NCI-H1436 treated with DMSO at 0.1 percent for 48 hours (cell line): ENCODE measurements at places on chromosomes 1 and 21.

DNA sequence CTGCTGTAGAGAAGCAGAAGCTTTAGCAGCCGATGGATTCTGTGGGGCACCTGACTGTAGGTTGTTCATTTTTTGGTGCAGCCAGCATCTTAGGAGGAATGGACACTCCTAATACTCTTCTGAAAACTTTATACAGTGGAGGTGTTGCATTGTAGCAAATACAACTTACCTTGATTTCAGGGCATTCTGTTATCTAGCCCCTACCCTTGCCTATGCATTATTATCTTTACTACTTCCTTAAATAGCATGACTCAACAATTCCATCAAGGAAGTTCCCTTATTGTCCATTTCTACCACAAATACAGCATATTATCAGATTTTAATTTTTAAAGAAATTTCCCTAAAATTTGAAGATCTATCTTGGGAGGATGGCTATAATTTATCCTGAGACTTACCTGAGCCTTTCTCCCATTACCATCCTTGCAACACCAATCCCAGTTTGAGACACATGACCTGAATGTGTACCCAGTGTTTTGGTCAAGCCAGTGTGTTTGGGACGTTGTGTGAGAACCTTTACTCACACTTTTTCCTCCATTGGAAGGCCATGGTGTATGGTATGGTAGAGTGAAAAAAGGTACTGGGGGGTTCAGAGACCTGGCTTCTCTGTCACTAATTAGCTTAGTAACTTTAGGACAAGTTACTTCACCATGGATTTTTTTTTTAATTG is 9.2 kb downstream of the POU2F1 start:
- DNase-seq: no peak

DNA sequence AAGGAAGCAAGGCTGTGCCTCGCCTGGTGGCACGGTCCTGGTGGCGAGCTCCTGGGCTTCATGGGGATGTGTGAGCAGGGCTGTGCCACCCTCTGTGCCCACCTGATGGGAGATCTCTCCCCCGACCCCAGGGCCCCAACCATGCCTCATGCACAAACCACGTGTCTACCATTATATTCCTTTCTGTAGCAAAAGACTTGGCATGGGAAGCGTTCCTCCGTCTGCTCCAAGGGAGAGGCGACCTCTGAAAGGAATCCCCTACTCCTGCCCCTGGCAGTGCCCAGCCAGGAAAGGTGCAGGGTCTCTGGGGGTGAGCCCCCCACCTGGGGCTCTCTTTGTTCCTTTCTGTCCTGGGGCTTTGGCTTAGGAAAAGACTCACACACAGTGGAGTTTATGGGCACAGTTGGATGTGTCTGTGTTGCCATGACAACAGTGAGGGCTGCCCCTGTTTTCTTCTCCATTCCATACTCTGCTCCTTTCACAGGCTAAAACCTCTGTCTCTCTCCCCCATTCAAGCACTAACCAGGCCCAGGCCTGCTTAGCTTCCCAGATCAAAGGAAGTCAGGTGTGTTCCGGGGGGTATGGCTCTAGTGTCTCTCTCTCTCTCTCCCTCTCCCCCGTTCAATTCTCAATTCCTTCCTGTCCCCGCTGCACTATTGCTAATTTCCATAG is 21.4 kb upstream of the LRRN2 start:
- no peak for DNase-seq

- DNase-seq: peak; percentile 96
Measured at GRCh38 chr1:228464487-228464983, 22.6 kb upstream of the RNF187 start.

- DNase-seq: no peak
Measured at GRCh38 chr1:39205781-39206464, 1.4 kb downstream of the MACF1 start.

DNA sequence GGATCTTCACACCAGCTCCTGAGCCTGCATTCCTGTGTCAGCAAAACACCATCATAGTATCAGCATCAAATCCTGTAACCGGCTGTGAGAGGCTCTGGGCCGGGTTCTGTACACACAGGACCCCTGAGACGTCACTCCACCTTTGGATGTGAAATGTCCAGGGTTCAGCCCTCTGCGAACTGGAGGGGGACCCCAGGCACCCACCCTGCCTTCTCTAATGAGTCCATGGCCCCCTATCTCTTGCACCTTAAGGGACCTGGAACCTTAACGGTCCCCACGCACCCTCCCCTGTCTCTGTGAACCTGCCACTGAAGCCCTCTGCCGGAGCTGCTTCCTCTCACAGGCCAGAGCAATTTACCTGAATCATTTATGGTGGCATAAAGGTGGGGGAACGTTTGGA is 257.8 kb downstream of the NPHP4 start:
- no peak for DNase-seq

DNA sequence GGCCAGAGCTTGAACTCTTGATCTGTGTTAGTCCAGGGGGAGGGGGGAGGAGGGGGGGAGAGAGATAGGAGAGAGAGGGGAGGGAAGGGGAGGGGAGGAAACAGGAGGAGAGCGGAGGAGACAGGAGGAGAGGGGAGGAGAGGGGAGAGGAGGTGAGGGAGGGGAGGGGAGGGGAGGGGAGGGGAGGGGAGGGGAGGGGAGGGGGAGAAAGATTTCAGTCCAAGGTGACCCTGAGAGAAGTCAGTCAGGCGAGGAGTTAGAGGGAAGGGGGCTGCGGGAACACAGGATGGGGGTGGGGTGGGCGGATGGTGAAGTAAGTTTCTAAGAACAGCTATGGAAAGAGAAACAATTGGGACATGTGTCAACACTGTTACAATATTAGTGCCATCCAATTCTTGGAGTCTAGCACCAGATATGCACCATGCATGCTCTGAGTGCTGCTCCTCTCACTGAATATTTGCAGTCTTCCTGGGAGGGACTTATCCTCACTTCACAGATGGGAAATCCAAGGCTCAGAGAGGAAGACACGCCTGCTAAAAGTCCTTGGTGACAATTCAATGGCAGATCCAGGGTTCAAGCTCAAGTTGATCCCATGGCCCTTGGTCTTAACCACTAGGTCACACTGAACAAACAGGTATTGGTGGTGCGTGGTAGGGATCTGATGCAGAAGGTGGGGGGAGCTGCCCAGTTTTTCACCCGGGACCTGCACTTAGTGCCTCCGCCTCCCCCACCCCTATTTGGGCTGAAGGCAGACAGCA is 42.5 kb upstream of the ECE1 start:
- no peak for DNase-seq

- DNase-seq: no peak
Measured at GRCh38 chr1:93433407-93433961, 14.4 kb upstream of the FNBP1L start.

DNA sequence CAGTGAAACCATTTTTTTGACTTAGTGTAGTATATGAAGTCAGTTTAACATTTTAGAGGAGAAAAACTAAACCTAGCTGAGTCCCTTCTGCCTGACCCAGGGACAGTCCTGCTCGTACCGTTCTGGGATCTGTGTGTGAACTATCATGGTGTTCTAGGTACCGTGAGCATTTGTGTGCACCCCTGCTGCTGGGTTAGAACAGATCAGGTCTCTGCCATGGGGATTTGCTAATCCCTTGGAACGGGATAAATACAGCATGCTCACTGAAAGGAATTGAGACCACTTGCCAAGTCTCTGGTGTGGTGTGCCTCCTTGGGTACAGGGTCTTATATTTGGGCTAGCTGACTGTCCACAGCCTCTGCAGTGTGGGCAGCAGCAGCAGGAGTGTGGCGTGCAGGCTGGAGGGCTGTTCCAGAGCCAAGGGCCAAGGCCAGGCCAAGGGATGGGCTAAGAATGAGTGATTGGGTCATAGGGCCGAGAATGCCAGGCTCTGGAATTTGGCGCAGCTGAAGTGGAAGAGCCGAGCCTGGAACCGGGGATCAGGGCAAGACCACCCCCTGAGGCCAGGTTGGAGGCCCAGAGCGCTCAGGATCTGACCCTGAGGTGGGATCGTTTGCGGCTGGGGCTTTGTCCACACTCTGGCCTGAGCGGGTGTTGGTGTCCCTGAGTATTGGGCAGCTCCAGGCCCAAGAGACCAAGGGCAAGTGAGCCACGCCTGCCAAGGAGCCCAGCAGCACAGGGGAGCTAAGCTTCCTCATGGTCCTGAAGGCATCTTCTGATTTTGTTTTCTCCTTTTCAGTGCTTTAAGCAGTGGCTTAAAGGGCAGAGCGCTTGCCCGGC is 66.3 kb downstream of the VPS26C start:
- DNase-seq: no peak

GRCh38 chr1:108556499-108556898 is 3.4 kb upstream of the EEIG2 start:
- no peak for DNase-seq

GRCh38 chr1:64956010-64956640 is 10.2 kb downstream of the JAK1 start:
- no peak for DNase-seq

- DNase-seq: no peak
Measured at GRCh38 chr1:8969937-8970336, 24.3 kb downstream of the CA6 start.

- DNase-seq: no peak
Measured at GRCh38 chr21:24112020-24112419, 1495.3 kb downstream of the MRPL39 start.
